ENCODE measurements at places on chromosomes 5 and 9.

DNA sequence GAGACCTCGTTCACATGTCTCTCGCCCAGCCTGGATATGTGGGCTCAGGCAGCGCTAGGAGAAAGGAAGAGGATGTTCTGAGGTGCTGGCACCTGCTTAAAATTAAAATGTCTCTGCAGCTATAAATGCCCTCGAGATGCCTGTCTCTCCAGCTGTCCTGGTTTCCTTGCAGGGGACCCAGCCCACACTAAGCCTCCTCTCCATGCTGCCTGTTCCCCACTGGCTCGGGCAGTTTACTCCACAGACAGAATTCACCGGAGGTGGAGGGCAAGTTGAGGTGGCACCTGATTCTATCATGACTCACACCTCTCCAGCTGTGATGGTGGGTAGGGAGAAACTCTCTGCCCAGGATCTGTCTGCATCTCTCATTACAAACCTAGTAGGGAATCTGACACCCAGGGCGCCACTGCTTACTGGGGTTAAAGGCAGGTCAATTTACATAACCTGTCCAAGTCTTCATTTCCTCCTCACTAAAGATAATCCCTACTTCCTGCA lies 420.9 kb downstream of the SPOCK1 start:
- DNase-seq = no peak

DNA sequence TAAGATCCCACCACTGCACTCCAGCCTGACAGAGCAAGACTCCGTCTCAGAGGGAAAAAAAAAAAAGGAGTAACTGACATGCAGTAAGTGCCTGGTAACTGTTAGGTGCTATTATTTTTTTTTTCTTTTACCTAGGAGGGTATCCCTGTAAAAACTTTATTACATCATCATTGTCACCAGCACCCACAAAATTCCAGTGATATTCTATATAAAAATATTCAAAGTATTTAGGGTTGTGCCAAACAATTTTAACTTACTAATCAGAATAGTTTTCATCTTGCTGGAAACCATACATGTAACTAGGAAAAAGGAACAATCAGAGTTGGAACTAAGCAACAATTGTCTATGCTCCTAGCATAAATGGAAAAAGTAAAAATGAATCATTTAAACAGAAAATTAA lies 112.4 kb downstream of the SSBP2 start:
- DNase-seq = no peak

DNA sequence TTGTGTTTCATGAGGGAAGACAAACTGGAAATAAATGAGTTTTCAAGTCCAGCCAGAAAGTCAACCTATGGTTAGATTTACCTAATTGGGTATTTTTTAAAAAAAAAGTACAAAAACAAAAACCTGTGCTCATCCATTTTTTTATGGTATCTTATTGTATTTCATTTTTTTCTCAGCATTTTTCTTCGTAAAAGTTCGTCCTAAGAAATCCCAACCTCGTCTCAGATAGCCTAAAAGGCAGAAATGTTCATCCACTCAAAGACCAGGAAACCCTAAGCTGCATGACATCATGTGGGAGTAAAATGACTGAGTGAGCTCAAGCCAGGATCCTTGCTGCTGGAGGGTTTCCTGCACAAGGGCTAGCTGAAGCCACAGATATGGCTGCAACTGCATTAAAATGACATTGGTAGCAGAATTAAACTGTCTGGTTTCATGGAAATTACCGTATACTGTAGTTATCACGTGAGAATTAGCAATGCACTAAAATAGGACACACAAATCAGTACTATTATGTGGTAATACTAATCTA lies 70.4 kb downstream of the NFIB start:
- no peak for DNase-seq

GRCh38 chr9:136327304-136327974 lies at the start of gene GPSM1:
TSS of gene GPSM1 (plus strand) at chr9:136327539. CDS start at chr9:136327696, 157 bp downstream.
- DNase-seq = peak; percentile 77

- DNase-seq = no peak
Observed at GRCh38 chr5:139985733-139986132, 57.4 kb downstream of the NRG2 start.

GRCh38 chr9:99189887-99190596 lies 31.7 kb downstream of the ALG2 start:
- DNase-seq = no peak
